LHCN-M2 (cell line): ENCODE measurements at places on chromosomes 13 and 19.

DNA sequence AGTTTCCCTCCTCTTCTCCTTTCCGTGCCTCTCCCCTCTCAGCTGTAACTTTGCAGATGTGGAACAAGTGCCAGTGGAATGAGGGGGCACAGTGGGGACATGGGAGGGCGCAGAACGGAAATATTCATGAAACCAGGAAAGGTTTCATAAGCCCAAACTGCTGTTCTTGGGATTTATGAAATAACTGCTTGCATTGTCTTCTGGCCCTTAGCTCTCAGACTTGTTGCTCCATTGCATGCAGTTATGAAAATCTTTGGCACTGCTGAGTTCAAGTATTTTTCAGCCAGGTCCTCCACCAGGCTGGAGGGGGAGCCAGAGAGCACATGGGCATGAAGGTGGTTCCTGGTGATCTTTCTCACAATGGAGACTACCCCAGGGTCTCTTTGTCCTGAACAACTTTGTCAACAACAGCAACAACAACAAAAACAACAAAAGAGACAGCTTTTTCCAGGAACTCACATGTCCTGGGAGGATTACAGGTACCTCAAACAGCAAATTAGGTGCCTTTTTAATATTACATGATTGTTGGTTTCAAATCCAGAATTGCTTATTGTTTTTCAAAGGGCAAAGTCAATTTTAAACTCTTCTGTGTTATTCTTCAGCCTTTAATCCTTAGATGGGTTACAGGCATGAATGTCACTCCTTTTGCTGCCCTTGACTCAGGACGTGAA is 1.5 kb downstream of the RGCC start:
- peak; percentile 28 for DNase-seq

GRCh38 chr19:50939596-50939995 is 13.2 kb downstream of the KLK5 start:
- DNase-seq = no peak

DNA sequence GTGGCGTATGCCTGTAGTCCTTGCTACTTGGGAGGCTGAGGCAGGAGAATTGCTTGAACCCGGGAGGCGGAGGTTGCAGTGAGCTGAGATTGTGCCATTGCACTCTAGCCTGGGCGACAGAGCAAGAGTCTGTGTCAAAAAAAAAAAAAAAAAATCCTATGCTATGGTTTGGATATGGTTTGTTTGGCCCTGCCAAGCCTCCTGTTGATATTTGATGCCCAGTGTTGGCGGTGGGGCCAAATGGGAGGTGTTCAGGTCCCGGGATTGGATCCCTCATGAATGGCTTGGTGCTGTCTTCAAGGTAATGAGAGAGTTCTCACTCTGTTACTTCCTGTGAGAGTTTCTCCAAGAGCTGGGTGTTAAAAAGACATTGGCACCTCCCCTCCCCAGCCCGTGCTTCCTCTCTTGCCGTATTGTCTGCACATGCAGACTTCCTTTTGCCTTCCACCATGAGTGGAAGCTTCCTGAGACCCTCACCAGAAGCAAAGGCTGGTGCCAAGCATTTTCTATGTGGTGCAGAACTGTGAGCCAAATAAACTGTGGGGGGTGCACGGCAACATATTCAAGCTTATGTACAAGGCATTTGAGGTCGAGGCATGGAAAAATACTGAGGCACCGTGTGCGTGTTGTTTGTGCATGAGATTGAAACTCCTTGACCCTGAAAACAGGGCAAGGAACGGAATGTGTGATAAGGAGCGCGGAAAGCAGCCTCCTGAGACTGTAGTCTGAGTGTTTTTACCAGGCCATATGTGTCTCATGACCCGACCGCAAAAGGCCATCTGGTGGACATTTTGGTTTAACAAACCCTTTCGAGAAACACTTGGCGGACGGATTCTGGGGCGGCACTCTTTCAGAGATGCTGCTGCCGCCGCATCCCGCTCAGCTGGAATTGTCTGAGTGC is 7.3 kb downstream of the SIGLEC9 start:
- DNase-seq = peak; percentile 47

GRCh38 chr19:50514346-50515167 is 844 bp upstream of the ASPDH start:
- DNase-seq = no peak

GRCh38 chr13:87754097-87754496 is 82.9 kb downstream of the SLITRK5 start:
- DNase-seq = no peak

- peak; percentile 79 for DNase-seq
These were observed 6.5 kb downstream of the NKPD1 start for GRCh38 chr19:45154064-45154827.

DNA sequence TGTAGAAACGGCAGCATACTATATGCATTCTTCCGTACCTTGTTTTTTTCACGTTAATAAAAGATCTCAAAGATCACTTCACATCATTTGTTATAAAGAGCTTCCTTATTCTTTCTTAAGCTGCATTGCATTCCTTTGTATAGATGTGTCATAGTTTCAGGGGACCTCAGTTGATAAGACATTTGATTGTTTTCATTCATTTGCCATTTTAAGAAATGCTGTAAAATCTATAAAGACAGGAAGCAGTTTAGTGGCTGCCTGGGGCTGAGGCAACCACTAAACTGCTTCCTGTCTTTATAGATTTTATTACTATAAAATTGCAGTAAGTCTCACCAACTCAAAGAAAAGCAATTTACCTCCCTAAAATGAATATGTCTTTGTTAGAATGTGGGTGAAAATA is 59.4 kb downstream of the ZDHHC20 start:
- no peak for DNase-seq

- DNase-seq = no peak
These were observed 1.6 kb downstream of the CALR start for GRCh38 chr19:12939975-12940423.

GRCh38 chr19:17873786-17874757 is 2.3 kb downstream of the SLC5A5 start:
- no peak for DNase-seq

- DNase-seq = no peak
These were observed 24.9 kb downstream of the MICOS13 start for GRCh38 chr19:5655412-5655811.

- no peak for DNase-seq
These were observed at the start of gene EPS8L1 for GRCh38 chr19:55075371-55075998. Gene EPS8L1, plus strand, starts transcription at chr19:55075869. Its CDS starts 576 bp downstream, at chr19:55076445.

- no peak for DNase-seq
These were observed 540.4 kb downstream of the DIAPH3 start for GRCh38 chr13:59623206-59623915.

DNA sequence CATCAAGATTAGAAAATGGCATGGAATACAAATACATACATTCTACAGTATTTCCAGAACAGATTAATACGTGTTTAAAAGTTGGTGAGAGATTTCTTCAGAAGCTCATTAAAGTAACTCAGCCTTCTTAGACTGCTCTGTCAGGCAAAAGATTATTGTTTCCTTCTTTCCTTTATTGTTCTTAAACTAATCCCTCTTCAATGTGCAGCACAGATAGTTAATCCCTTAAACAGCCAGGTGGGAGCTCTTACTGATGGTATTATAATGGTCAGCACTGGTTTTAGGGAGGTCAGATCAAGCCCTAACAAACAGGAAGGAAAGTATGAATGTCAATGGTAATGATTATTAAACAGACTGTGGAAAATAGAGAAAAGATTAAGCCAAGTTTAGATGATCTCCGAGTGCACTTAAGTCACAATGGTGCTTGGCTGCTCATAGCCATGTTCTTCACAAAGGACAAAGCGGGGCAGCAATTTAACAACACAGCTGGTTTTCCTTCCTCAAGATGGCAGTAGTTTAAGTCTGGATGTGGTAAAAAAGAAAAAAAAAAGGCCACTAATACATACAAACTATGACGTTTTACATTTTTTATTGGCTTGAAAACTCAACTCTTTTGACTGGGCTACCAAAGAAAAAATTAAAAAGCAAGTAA is 992.6 kb downstream of the PCDH9 start:
- no peak for DNase-seq

DNA sequence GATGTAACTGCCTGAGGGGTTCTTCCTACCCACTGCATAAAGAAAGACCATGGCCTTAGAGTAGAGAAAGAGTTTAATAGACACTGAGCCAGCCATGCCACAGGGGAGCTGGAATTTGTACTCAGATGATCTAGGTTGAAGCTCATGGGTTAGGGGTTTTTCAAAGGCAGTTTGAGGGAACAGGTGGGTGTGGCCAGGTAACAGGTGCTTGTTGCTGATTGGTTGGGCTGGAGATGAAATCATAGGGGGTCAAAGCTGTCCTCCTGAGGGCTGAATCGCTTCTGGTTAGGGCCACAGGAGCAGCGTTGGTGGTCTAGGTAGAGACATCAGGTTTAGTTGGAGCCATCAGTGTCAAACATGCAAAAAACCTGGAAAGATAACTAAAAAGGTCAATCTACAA is 59.2 kb upstream of the CSNK1A1L start:
- no peak for DNase-seq

GRCh38 chr13:55999709-56000108 is 1141.0 kb upstream of the PRR20A start:
- DNase-seq = no peak

DNA sequence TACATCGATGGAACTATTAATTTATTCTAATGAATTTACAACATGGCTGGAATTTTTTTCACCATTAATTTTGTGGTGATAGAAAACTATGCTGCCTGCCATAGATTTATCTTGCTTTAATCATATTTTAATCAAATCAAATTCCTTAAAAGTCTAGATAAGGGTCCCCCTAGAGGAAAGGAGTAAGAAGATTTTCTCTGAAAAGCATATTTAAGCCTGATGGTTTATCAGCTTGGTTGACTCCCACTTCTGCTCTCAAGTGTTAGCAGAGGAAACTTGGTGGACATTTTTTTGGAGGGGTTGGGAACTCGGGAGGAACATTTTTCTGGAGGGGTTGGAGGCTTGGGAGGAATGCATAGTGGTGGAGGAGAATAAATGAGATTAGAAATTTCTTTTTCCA is 253.3 kb downstream of the KCNRG start:
- peak; percentile 17 for DNase-seq

GRCh38 chr19:28984315-28984714 is 228.6 kb downstream of the UQCRFS1 start:
- DNase-seq = no peak

DNA sequence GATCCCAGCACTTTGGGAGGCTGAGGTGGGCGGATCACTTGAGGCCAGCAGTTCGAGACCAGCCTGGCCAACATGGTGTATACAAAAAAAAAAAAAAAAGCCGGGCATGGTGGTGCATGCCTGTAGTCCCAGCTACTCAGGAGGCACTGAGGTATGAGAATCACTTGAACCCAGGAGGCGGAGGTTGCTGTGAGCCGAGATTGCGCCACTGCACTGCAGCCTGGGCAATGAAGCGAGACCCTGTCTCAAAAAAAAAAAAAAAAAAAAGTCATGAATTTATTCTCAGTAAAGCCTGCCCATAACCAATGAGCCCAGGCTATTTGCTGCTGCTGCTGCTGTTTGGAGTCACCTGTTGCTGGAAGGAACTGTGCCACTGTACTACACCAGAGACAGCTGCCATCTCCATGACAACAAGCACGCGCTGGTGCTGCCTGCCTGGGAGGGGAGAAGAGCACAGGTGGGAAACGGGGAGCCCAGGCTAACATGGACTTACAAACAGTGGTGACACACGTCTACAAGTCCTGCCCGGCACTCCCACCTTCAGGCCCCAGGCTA is 11.3 kb downstream of the ZFR2 start:
- DNase-seq = peak; percentile 32

- no peak for DNase-seq
These were observed 522.1 kb downstream of the SUCLA2 start for GRCh38 chr13:47478985-47479384.

DNA sequence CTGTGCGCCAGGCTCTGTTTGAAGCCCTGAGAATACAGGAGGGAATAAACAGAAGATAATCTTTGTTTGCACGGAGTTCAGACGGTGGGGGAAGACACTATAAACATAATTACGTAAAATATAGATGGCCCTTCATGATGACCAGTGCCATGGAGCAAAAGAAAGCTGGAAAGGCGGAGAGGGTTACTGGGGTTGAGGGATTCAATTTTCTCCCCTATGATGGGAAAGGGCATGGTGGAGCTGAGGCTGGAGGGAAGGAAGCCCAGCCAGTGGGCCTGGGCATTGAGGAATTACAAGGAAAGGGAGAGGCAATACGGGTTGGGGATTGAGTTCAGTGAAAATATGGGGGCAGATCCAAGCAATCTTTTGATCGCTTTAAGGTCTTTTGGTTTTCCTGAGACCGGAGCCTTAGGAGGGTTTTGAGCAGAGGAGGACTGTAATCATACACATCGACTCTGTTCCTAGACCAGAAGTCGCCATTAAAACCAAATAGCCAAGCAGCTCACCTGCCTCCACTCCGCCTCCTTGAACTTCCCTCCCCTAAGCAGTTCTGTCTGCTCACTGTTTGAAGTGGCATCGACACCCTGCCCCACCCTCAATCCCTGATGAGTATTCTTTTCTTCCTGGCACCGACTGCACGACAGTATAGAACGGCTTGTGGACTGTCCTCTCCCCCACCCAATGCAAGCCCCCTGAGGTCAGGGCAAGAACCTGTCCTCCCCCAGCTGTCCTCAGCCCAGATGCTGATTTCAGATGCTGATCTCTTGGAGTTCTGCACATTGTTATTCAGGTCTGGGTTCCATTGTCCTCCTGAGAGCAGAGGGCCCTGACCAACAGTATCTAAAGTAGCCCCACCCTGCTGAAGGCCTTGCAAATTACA is 813 bp upstream of the ZNF296 start:
- DNase-seq = no peak

DNA sequence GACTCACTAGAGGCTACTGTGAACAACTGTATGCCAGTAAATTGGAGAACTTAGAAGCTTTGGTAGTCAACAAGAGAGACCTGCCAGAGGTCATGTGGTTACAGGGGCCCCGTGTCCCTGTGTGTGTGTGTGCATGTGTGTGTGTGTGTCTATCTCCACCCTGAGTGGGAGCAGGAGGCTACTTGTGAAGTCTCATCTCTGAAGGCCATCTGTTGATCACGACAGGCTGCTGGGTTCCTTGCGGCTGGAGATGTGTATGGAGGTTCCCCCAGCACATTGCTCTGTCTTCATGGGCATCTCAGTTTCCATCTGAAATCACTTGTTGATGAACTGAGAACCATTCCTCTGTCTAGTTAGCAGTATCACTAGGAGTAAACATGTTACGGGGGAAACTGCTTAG is 58.2 kb upstream of the TEX29 start:
- no peak for DNase-seq

DNA sequence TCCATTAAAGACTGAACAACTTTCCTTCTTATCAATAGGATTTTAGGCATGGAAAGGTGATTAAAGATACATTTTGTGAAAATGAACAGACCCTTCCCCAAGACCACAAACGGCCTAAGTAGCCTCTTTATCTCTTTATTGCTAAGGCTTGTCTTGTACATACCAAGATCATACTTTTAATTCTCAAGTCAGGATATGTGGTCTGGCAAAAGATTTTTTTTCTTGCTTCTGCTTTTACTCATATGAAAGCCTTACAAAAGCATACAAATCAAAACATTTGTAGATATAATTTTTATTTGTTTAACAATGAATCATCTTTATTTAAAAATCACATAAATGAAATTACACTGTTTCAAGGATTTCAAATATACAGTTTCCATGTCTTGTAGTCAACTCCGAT is 35.8 kb downstream of the TGDS start:
- DNase-seq = no peak
